H1 (cell line): ENCODE measurements at places on chromosomes 16 and 17.
A peak's percentile ranks its signal among the peaks of the same experiment; 100 is the strongest.

GRCh38 chr17:62664336-62665120 lies 37.1 kb downstream of the MRC2 start:
- DNase-seq = no peak

- peak; percentile 46 for DNase-seq
These were observed 452.1 kb downstream of the WWOX start for GRCh38 chr16:78551487-78552085.

DNA sequence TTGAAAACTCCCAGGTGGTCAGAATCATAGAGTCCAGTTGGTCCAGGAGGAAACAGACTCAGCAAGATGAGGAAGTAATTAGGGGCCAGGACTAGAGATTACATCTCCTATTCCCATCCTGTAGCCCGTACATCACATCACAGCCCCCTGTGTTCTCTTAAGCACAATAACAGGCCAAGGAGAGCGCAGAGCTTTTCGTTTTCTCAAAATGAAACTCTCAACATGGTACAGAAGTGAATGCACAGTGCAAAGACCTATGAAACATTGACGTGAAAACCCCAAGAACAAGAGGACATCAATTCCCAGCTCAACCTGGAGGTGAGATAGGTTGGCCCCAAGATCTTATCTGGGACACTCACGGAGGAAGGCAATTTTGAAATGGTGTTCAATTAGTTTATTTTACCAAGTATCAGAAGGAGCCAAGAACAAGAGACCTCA lies 9.0 kb downstream of the PIK3R5 start:
- no peak for DNase-seq

- no peak for DNase-seq
These were observed 73.9 kb upstream of the TANC2 start for GRCh38 chr17:62892061-62892675.

DNA sequence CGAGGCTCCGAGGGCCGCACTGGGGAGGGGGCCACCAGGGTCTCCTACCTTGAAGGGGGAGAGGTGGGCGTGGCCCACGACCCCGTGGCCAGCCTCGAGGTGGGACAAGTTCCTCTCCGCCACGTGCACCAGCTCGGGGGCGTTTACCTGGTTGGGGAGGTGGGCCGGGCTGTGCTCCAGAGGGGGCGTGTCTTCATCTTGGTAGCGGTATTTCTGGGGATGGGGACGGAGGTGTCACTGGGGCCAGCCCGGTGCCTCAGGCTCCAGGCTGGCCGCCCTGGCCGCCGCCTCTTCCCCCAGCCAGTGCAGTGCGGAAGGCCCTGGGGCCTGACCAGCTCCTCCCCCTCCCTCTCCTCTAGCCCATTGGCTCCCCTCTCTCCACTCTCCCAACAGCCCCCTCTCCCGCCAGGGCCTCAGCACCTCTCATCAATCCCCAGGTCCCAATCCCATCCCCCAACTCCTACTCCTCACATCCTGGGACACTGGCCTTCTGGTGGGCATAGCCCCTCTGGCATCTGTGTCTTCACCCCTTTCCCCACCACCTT lies 11.5 kb downstream of the DLG4 start:
- DNase-seq = peak; percentile 86

- no peak for DNase-seq
These were observed 86.8 kb downstream of the RPTOR start for GRCh38 chr17:80631142-80632045.

GRCh38 chr17:70336411-70336810 lies 167.1 kb downstream of the KCNJ2 start:
- DNase-seq = no peak

GRCh38 chr16:66342294-66342900 lies 24.1 kb upstream of the CDH5 start:
- DNase-seq = peak; percentile 86

- DNase-seq = peak; percentile 97
These were observed at the start of gene CCDC43 for GRCh38 chr17:44689477-44690217. CCDC43 (minus strand) TSS chr17:44689776; CDS start chr17:44689753, 23 bp downstream.

- DNase-seq = no peak
These were observed 417.8 kb upstream of the CCL2 start for GRCh38 chr17:33837281-33837680.

- DNase-seq = no peak
These were observed 93.8 kb downstream of the GRIN2A start for GRCh38 chr16:10088380-10088793.

GRCh38 chr17:337453-337852 lies 15.2 kb downstream of the RPH3AL start:
- DNase-seq = no peak

- no peak for DNase-seq
These were observed 55.4 kb upstream of the DNAJA2 start for GRCh38 chr16:47028767-47029377.

GRCh38 chr16:89244754-89245153 lies 27.3 kb downstream of the ZNF778 start:
- no peak for DNase-seq

DNA sequence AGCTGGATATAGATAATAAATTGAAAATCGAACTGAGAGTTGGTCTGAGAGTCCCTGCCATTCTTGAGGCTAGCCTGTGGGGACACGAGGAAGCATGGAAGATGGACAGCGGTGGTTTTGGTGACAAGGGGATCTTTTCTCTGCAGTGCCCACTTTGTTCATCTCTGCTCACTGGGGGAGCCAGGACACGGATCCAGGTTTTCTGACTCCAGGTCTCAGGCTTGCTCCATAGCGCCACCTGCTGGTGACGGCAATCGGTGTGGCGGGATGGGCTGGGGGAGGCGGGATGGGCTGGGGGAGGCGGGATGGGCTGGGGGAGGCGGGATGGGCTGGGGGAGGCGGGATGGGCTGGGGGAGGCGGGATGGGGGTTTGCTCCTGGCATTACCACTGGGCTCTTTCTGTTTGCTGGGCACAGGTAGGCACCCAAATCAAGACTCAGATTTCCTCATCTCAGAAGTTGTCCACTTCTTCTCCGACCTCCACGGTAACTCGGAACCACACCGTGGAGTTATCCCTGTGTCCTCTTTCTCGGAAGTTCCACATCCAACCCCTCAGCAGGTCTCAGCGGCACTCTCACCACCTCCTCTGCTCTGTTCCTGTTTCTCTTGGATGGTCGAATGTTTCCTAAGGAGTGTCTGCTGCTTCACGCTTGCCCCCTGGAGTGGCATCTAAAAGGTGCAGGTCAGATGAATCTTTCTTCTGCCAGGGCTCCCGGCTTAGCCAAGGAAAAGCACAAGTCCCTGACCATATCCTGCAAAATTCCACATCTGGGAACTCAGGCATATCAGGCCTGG lies 142.4 kb downstream of the CYLD start:
- DNase-seq = no peak

DNA sequence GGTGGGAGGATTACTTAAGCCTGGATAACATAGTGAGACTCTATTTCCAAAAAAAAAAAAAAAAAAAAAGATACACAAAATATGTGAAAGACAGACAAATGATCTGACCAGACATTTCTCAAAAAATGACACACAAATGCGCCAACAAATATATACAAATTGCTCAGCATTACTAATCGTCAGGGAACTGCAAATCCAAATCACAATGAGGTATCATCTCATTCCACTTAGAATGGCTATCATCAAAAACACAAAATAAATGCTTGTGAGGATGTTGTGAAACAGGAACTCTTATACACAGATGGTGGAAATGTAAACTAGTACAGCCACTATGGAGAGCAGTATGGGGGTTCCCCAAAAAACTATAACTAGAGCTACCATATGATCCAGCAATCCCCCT lies 62.4 kb downstream of the STX8 start:
- DNase-seq = no peak

DNA sequence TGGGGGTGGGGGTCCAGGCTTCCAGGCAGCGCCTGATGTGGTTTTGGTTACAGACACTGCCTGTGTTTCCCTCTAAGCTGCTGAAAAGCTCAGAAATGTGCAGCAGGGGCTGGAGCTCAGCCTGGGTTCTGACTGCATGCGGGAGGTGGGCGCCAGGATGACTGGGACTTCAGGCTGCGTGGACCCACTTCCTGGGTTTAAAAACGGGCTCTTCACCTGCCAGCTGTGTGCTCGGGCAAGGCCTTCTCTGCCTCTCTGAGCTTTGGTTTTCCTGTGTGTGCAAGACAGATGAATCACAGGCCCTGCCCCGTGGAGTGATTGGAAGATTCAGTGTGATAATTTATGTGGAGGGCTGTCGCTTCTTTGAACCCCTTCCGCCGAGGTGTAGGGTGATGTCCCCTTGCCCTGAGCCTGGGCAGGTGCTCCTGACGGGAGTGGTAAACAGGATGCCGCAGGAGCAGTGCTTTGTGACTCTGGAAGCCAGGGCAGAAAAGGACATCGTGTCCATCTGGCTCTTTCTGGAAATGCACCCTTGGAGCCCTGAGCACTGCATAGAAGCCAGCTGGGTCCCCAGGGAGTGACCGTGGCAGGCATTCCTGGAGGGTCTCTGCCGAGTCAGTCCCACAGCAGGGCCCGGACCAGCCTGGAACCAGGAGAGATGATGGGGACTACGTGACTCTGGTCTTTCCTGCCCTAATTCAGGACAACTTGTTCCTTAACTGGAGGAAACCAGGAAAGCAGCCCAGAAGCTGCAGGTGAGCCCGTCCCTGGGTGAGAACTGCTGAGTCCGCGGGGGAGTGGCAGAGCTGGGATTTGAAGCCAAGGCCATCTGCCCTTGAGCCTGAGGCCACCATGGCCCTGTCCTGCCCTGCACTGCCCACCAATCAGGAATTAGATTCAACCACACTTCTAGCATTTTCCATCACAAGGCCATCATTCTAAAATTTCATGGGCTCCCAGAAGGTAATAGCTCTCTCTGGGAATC lies 28.5 kb upstream of the SLC7A5 start:
- no peak for DNase-seq

DNA sequence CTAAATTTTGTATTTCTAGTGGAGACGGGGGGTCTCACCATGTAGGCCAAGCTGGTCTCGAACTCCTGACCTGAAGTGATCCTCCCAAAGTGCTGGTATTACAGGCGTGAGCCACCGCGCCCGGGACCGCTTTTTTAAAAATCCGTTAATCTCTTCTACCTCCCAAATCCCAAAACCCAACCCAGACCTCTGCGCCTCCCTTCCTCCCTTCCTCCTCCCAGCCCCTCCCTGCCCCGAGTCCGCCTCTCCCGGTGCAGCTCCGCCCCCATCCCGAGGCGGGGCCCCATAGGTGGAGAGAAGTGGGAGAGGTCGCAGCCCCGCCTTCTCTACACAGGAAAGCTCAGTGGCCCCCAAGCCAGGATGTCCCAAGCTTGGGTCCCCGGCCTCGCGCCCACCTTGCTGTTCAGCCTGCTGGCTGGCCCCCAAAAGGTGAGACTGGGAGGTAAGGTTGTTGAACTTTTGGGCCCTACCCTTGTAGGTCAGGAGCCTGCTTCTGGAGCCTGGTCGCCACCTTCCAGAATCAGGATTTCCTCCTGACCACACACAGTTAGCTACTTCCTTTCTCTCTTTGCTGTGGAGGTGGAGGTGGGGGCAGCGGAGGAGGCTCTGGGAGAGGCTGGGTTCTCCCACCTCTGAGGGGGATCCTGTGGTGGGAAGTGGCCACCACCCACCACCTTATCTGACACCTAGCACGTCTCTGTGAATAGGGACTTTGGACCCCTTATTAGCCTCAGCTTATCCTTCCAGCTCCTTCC lies at the start of gene TMEM92:
Gene TMEM92, plus strand, starts transcription at position 325 of the 755 bp plus-strand sequence. Its CDS starts 36 bp downstream, at position 361.
- DNase-seq = peak; percentile 92

GRCh38 chr17:12053552-12053951 lies 32.9 kb downstream of the MAP2K4 start:
- no peak for DNase-seq

DNA sequence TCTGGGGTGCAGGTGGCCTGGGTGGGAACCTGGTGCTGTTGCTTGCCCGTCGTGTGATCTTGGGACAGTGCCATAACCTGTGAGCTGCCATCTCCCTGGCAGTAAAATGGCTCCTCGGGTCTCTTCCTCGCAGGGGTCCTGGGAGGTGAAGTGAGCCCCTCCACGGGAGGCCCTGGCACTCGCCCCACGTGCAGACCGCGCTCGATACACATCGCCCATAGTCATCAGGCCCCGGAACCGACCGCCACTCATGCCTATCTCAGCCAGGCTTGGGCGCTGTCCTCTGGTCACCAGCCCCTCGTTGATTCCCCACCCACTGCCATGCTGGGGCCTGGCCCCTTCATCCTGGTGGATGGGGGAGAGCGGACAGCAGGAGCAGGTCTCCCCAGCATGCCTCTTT lies 21.5 kb upstream of the OSGIN1 start:
- DNase-seq = no peak

DNA sequence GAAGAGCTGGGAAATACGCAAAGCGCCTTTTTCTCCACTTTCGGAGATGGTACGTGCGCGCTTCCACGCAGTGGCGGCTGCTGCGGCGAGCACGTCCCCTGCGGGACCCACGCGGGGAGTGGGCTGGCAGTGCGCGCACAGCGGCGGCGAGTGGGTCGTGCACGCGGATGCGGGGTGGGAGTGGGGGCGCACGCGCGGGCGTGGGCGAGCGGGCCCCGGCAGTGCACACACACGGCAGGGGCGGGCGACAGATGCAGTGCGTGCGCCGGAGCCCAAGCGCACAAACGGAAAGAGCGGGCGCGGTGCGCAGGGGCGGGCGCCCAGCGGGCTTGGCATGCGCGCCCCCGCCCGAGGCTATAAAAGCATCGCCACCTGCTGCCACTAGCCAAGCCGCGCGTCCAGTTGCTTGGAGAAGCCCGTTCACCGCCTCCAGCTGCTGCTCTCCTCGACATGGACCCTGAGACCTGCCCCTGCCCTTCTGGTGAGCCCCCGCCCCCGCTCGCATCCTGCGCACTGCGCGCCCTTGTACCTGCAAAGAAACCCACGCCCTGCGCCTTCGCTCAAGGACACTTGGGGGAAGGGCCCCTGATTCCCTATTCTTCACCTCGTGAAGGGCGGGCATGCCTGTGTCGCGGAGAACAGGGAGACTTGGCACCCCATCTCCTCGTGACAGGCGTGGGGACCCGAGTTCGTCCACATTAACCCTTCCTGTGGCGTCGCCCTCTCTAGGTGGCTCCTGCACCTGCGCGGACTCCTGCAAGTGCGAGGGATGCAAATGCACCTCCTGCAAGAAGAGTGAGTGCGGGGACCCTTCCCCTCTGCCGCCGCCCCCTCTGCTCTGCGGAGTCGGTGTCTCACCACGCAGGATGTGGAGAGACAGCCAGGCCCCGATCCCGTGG lies at the start of gene MT3:
Gene MT3, plus strand, starts transcription at position 388 of the 899 bp plus-strand sequence. Its CDS starts 63 bp downstream, at position 451.
- DNase-seq = peak; percentile 64

GRCh38 chr17:43030137-43030767 lies 5.2 kb downstream of the RND2 start:
- no peak for DNase-seq

GRCh38 chr16:70320121-70320520 lies 21.1 kb downstream of the DDX19B start:
- no peak for DNase-seq

GRCh38 chr17:29802246-29802645 lies 127.8 kb downstream of the SSH2 start:
- no peak for DNase-seq

DNA sequence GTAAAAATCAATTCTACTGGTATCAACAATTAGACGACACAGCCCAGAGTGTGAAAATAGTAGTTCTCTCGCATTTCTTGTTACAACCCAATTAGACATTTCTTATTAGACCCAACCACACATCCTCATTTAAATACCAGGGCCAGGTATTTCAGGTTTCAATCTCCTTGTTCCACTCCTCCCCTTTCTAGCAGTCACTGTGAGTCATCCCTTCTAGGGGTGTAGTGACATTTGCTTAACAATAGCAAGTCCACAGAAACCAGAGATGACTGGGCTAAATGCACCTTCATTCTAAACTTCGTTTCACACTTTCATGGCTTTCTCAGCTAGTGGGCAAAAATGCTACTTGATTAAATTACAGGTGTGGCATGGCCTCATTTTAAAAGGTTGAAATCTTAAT lies 116.9 kb upstream of the CACNG3 start:
- no peak for DNase-seq
